ENCODE measurements at places on chromosomes 4 and X.

- DNase-seq, result peak; percentile 28
Observed at GRCh38 chrX:19595043-19595677, 79.9 kb upstream of the MAP3K15 start.

GRCh38 chr4:86398187-86398586, 38.3 kb upstream of the MAPK10 start:
- no peak for DNase-seq

- no peak for DNase-seq
Observed at GRCh38 chrX:129631849-129632248, 22.9 kb downstream of the APLN start.

GRCh38 chr4:3336382-3337356, 43.8 kb downstream of the RGS12 start:
- no peak for DNase-seq

DNA sequence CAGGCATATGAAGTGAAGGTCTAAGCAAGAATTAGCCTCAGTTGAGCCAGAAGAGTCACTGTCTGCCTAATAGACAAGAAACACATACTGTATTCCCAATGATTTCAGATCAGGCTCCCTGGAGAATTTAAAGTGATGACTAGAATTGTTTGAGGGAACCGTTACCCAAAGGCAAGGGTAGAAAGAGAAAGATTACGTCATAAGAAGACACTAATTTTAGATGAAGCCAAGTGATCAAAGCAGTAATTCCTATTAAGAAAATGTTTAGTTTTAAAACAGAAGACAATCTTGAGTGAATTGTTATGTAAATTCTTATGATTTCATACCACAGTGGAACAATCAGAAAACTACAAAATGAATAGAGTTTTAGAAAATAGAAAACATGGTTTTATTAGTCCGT, 194.5 kb upstream of the ARSJ start:
- DNase-seq, result no peak
